ENCODE measurements at places on chromosomes 2 and 18.

DNA sequence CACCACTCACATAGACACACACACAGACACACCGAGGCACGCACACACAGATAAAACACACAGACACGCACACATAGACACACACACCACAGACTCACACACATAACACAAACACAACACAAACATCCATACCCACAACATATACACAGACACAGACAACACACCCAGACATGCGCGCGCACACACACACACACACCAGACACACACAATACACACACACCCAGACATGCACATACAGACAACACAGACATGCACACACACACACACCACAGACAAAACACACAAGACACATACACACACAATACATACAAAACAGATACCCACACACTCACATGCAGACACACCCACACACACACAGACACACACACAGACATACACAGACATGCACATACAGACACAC, 95.4 kb upstream of the SMAD7 start:
- DNase-seq: no peak

DNA sequence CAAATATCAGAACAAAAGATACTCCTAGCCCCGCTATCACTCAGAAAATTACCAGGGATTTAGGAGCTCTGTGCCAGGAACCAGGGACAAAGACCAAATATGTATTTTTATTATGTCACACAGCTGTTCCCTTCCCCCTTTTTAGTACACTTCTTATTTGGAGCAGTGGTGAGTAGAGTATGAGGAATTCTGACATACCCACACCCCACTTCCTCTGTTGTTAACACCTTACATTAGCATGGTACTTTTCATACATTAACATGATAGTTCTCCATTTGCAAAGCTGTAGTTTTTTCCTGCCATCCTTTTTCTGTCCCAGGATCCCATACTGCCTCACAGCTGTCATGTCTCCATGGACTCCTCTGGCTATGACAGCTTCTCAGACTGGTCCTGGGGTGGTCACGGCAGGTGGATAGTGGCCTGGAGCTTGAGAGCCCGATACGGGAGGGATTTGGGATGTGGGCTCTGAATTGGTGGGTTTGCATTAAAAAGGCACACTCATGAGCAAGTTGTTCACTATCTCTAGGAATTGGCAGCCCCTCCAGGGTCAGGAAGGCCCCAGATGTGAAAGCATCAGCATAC, 100.2 kb downstream of the SH3RF3 start:
- DNase-seq: no peak

DNA sequence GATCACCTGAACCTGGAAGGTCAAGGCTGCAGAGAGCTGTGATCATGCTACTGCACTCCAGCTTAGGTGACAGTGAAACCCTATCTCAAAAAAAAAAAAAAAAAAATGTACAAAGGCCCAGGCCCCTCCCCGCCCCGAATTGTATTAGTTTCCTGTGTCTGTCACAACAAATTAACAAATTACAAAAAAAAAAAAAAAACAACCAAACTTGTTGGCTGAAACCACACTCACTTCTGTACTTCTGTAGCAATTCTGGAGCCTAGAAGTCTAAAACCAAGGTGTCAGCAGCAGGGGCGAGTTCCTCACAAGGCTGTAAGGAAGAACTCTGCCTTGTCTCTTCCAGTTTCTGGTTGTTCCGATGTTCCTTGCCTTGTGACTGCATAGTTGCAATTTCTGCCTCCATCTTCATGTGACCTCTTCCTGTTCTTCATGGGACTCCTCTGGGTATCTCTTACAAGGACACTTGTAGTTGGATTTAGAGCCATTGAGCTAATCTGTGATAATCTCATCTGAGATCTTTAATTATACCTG, 100.8 kb upstream of the ZSWIM2 start:
- no peak for DNase-seq

DNA sequence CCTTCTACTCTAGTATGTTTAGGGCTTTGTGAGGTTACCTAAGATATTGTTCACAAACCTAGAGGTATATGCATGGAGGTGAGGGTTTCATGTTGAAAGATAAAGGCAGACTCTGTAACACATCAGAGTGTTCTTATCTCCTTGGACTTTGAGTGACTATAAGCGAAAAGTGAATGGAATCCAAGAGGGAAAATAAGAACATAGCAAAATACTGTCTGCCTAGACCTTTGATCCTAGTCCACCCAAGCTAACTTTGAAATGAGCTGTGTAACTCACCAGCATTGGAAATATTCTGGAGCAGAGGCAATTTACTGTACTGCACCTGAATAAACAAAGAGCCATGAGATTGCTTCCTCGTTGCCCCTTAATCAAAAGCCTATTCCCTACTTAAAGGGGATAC, 28.2 kb upstream of the GALNT1 start:
- DNase-seq: no peak

DNA sequence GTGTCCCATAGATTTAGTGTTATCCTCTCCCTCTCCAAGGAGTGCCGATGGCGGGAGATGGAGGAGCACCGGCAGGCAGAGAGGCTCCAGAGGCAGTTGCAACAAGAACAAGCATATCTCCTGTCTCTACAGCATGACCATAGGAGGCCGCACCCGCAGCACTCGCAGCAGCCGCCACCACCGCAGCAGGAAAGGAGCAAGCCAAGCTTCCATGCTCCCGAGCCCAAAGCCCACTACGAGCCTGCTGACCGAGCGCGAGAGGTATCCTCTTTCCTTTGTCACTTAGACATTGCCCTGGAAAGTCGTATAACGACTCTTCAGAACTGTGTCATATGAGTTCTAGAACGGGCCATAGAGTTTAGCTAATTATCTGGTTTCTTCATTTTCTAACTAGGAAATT, 132.2 kb upstream of the IL1R2 start:
- DNase-seq: no peak

- no peak for DNase-seq
Measured at GRCh38 chr2:211835695-211836094, 702.9 kb downstream of the ERBB4 start.

- DNase-seq: no peak
Measured at GRCh38 chr2:216392018-216392562, 19.8 kb upstream of the MARCHF4 start.

GRCh38 chr2:151315381-151315903, 26.0 kb upstream of the NMI start:
- no peak for DNase-seq

- DNase-seq: no peak
Measured at GRCh38 chr18:62289047-62289446, 36.1 kb upstream of the TNFRSF11A start.

GRCh38 chr2:127421871-127422558, 3.8 kb downstream of the PROC start:
- DNase-seq: no peak

- no peak for DNase-seq
Measured at GRCh38 chr2:46485002-46485401, 5.6 kb downstream of the TMEM247 start.

DNA sequence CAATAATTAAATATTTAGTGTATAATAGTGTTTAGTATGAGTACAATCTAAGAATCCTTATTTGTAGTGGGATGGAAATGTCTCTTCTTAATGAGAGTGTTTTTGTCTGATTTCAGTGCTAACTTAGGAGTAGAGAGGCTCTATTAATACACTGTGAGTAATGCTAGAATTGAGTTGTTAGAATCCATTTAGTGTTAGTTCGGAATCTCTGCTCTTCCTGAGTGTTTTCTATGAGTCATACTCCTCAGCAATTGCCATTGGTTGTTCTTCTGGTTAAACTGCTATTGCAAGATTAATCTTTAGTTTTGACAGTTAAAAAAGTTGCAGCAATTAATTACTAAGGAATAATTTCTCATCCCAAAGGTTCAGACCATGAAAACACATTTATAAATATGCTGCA, 828.6 kb upstream of the POU3F3 start:
- no peak for DNase-seq

DNA sequence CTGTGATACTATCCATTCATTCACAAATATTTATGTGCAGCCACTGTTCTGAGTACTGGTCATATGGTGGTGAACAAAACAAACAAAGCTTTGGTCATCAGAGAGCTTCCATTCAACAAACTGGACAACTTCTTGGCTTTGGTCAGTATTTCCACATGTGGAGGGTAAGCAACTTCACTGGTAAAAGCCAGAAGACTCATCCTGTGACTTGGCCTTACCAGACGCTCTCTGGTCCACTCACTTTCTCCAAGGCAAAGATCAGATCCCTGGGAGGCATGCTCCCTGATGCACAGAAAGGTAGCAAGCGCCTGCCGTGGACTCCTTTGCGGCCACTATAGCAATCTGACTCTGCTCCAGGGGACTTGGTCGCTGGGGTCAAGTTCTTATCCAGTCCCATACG, 179.5 kb downstream of the EN1 start:
- no peak for DNase-seq

DNA sequence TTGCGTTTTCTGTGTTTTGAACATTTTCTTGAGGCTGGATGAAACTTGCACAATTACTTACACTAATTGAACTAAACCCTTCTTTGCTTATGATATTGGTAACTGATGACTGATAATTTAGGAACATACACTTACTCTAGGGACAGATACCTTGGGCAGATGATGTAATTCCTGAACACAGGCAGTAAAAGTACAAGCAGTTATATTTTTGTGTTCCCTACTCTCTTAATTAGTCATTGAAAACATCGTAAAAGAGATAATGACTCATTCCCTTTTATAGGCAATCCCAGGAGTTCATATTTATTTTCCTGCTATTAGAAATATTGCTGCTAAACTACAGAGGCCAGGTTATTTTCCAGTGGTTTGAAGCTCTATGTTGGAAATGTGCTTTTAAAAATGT, 46.4 kb downstream of the CCDC85A start:
- no peak for DNase-seq

- DNase-seq: no peak
Measured at GRCh38 chr2:55885127-55885943, 38.2 kb downstream of the EFEMP1 start.

All from stimulated activated CD8-positive, alpha-beta memory T cell treated with anti-CD3 and anti-CD28 coated beads, Interleukin-2, amount 100 ng/mL, for 1 hour (primary cell).